ENCODE measurements at places on chromosomes 3 and 15.
A peak's percentile ranks its signal among the peaks of the same experiment; 100 is the strongest.

DNA sequence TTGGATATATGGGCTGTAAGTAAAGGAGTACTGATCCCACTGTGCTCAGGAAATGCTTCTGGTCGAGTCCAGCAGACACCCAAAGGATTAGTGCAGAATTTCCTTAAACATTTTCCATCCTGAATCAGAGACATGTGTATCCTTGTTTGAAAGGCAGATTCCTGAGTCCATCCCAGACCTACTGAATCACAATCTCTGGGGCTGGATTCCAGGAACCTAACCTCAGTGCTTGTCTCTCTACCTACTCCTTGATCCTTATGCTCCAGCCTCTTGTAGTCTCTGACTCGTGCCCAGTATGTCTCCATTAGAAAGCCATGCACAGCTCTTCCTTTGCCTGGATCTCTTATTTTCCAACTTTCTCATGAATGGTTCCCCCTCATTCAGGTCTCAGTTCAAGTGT lies 585.8 kb downstream of the NLGN1 start:
- DNase-seq = no peak

DNA sequence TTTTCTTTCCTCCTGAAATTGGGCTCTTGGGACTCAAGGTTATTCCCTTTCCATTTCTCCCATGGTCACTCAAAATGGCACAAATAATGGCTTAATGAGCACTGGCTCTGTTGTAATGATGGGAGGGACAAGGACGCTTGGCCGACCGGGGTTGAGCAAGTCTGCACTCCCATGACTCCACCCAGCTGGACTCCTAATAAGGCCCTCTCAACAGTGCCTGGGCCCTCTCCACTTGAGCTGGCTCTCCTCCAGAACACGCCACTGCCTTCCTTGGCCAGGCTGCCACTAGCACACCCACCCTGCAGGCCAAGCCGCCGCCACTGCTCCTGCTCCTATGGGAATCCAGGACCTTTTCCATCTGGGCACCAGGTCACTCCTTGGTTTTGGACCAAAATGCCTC lies 42.3 kb downstream of the ADCY5 start:
- no peak for DNase-seq

GRCh38 chr3:192897005-192897404 lies 20.7 kb downstream of the MB21D2 start:
- no peak for DNase-seq

DNA sequence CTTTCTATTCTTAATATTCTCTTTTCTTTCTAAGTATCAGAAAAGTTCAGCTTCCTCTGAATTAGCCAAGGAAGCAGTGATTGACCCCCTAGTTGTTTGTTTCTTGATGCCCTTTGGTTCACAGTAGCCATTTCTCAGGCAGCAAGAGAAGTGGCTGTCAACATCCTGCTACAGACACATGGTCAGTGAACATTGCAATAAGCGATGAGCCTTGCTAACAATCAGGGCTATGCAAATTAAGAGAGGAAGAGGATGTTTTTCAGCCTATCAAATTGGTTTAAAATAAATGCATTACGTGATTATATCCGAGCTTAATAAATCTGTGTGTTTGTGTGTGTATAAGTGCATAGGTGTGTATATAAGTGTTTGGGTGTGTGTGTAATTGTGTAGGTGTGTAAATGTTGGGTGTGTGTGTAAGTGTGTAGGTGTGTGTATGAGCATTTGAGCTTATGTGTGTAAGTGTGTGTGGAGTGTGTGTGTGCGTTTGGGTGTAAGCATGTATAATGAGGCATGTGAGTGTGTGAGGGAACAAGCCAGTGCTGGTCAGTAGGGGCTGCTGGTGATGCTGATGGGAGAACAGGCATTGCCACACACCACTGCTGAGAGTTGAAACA lies 78.1 kb upstream of the XCR1 start:
- no peak for DNase-seq

GRCh38 chr3:68163062-68163461 lies 508.6 kb upstream of the SUCLG2 start:
- no peak for DNase-seq

DNA sequence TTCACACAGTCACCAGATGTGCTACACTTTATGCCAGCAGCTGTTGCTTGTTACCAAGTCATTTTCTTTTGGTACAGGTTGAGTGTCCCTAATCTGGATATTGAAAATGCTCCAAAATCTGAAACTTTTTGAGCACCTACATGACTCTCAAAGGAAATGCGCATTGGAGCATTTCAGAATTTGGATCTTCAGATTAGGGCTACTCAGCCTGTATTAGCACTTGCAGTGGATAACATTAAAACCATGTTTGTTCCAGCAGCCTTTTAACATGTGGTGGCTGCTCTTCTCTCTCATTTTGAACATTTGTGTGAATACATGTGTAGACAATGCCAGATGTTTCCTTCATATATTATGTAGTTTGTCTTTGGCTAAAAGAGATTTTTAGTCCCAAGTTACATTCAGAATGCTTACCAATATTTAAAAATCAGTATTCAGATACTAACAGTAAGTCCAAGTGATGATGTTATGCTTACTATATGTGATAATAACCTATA lies 230.9 kb upstream of the UBE2E1 start:
- DNase-seq = no peak

GRCh38 chr3:188656196-188656982 lies 502.4 kb downstream of the LPP start:
- DNase-seq = no peak

GRCh38 chr15:26722621-26723160 lies 50.2 kb downstream of the GABRB3 start:
- no peak for DNase-seq

GRCh38 chr3:102715030-102715697 lies 280.3 kb downstream of the ZPLD1 start:
- DNase-seq = peak; percentile 52

DNA sequence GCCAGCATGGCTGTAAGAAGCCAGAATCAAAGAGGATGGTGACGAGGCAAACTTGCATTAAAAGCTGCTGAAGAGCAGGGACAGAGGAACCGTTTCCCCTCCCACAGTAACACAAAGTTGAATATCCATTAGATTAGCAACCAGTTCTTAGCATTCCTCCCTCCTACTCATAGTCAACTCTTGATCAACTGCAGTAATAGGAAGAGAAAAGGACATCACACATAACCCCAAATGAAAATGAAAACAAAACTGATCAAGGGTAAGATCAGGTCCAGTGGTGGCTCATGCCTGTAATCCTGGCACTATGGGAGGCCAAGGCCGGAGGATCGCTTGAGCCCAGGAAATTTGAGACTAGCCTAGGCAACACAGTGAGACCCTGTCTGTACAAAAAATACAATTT lies 165.2 kb downstream of the GREM1 start:
- DNase-seq = no peak

- no peak for DNase-seq
Observed at GRCh38 chr3:47418167-47419082, 37.6 kb downstream of the PTPN23 start.

GRCh38 chr3:71684046-71684756 lies 41.0 kb downstream of the EIF4E3 start:
- DNase-seq = no peak

DNA sequence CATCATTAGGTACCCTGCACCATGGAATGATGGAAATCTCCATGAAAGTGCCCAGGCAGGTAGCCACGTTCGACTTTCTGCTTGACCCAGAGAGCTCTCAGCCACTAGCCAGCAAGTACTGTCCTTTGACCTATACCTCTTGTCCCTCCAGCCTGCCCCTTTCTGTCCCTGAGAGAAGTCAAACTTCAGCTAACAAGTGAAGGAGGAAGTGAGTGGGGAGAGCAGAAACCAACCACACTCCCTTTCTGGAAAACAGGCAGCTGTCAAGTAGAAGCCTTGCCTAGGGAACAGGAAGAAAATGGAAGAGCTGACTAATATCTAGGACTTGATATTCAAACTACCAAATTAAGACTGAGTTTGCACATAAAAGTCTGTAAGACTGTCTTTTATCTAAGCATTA lies 30.3 kb upstream of the FSTL1 start:
- no peak for DNase-seq

DNA sequence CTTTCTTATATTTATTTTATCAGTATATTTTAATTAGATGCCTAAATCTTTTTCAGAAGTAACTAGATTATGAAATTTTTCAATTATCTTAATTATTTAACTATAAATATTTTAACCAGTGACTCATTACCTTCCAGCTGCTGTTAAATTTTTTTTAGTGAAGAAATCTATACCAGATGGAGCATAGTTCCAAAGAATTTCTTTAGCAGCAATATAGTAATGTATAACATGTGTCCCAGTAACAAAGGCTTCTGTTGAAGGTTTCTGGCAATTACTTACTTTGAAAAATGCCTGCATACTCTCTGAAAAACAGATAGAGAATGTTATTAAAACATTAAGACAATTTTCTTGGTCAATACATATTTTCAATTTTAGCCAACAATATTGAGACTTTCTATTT lies 45.1 kb upstream of the CP start:
- DNase-seq = no peak

GRCh38 chr3:32340611-32341365 lies 50.9 kb upstream of the CMTM7 start:
- no peak for DNase-seq

DNA sequence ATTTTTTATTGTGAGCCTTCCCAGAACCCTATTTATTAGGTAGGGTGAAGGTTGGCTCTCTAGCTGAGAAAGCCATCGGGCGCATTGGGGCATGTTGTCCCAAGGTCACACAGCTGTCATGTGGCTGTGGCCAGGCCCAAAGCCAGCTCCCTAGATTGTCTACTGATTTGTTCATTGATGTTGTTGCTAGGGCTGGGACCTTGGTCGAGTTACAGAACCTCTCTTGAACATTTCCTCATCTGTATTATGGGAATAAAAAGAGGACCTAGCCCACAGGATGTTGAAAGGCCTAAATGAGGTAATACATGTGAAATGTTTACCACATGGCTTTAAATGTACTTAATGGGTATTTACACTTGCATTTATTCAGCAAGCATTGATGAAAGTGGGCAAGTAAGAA lies 252.5 kb downstream of the SUCLG2 start:
- no peak for DNase-seq

DNA sequence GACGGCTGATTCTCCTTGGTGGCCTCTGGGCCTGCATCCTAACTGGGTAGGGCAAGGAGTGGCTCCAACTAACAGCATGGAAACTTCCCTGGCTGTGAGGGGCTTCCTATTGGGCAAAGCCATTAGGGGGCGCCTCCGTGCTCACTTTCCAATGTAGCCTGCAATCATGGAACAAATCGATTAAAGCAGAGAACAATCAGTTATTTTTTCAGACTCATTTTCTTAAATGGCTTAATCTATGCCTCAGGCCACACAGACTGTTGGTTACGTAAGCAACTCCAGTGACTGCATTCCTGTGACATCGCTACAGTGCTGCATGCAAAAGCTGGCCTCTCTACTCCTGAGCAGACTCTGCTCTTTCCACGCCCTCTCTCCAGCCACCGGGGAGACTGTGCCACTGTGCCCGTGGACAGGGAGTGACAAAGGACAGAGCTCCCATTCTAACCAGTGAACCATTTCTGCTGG lies 278.9 kb downstream of the KLF13 start:
- no peak for DNase-seq

- no peak for DNase-seq
Observed at GRCh38 chr3:134080761-134081160, 51.0 kb upstream of the SLCO2A1 start.

DNA sequence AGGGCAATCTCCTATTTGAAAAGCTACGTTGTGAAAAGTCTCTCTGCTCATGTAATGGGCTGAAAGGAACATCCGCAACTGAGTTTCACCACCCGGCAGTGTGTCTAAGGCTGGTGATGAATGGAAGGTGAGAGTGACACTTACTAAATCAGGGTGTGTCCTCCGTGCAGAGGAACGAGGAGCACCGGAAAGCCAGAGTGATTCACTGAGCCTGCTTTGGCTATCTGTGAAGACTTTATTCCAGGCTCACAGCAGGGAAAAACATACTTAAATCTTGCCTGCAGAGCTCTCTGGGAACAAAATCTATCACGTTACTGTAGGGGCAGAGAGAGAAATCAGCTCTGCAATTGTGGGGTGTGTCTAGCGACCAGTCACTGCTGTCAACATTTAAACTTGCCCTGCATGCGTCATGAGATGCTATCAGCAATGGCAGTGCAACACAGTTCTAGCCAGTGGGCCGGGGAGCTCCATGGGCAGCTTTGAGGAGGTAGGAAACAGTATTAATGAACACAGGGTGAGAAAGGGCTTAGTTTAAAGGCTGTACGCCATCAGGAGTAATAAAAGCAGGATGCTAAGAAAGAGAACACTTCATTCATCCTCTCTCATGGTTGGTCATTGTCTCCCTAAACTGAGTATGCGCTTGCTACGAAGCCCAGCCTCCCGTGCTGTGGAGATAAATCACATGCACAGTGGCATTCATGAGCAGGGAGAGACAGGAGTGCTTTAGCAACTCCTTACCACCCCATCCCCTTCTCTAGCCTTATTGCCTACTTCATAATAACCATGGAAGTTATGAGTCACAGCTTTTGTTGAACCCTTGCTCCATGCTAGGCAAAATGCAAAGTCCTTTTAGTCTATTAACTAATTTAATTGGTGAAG lies 542.7 kb upstream of the ADAMTS9 start:
- no peak for DNase-seq

DNA sequence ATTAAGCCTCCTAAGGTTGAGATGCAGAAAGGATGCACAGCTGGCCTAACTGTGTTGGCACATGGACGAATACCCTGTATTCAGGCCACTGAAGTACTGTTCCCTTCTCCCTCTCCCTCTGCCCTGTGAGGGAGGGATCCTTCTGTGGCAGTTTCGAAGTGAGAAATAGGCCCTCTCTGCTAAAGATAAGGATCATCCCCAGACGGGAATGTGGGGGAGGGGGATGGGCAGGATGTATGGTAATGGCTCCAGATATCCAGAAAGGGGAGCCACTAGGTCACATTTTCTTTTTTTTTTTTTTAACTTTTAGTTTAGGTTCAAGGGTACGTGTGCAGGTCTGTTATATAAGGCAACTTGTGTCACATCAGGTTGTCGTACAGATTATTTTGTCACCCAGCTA lies 463.1 kb downstream of the TBL1XR1 start:
- no peak for DNase-seq

GRCh38 chr3:192841428-192841827 lies 76.2 kb downstream of the MB21D2 start:
- no peak for DNase-seq

GRCh38 chr3:130901463-130902204 lies 7.8 kb downstream of the ATP2C1 start:
- no peak for DNase-seq

- DNase-seq = no peak
Observed at GRCh38 chr15:98917417-98917816, 90.2 kb downstream of the PGPEP1L start.

DNA sequence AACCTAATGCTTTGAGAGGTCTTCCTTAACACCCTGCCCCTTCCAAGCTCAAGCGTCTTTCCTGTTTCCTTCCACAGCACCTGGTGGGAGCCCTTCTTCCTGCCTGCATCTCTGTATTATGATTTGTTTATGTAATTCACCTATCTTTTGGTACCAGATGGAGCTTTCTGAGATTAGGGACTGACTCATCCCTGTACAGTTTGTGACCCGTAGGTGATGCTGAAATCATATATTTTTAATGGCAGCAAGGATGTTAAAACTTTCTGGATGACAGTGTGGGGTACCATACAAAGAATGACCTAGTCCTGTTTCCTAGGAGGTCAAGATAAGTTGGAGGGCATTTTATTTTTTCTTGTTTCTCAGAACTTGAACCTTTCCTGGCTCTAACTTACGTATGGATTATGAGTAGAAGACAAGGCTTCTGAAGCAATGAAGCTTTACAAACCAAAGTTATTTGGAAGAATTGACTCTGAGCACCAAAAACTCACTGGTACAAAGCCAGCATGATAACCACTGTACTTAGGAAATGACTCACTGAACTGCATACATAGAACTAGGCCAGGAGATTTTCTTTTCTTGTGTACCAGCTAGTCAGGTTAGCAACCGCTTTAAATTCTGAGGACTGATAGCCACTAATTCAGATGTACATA lies 46.6 kb downstream of the HHLA2 start:
- no peak for DNase-seq

GRCh38 chr15:64478863-64479262 lies 18.5 kb downstream of the ZNF609 start:
- no peak for DNase-seq

Data from GM13976 (cell line).